Vagina (tissue), 2 donors: ENCODE measurements at places on chromosomes 3 and 15. TPM values are rescaled to one million over a fixed set of nuclear protein-coding genes. Genes with fewer than 3 reads are reported as not detected.

- no peak for DNase-seq
Measured at GRCh38 chr3:113268311-113268710, 57.0 kb downstream of the BOC start.

GRCh38 chr3:189529468-189529867, 101.7 kb upstream of the TP63 start:
- DNase-seq, result no peak

DNA sequence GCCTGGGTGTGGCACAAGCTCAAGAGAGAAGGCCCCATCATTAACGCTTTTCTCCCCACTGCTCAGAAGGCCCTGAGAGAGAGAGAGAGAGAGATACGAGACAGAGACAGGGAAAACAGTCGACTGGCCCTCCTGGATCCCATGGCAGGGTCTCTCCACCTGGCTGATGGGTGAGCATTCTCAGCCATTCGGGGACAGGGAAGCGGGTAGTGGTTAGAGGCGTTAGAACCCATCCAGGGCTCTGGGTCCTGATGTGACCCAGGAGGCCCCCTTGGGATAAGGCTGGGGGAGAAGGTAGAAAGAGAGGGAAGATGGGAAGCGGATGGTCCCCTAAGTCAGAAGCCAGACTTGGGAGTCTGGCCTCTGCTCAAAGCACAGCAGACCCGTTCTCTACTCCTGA, 7.9 kb downstream of the TGM5 start:
- peak; percentile 79 for DNase-seq

DNA sequence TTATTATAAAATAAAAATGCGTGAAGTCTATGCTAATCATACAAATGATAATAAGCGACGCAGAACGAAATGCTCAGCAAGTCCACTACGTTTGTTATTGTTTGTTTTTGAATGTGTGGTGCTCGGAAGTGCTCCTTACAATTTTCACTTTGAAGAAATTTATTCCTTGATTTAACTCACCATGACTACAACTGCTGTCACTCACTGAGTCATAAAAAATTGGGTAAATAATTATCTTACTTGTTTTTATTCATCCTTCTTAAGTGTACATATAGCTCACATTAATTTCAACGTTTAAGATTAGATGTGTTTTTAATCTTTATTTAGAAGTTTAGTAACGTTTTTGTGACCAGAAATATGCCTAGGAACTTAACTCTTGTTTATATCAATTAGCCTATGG, 66.7 kb upstream of the NANOGP8 start:
- no peak for DNase-seq

GRCh38 chr15:62462721-62463120, 297.6 kb upstream of the C2CD4B start:
- no peak for DNase-seq

DNA sequence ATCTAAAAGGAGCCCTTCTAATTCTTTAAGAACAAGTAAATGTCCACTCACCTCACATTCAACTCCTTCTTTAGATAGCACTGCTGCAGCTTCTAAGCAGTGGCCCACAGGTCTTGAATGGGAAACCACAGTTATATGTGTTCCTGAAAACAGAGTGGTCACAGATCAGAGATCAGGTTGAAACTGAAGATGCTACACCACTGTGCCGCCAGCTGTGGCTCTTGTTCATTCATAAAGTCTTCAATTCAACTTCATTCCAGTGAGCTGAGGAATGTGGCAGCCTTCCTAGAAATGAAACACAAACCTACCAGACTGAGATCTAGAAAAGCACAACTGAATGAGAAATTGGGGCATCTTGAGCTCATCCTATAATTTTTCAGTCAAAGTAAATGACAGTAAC, 4.0 kb downstream of the PDHB start:
- no peak for DNase-seq

DNA sequence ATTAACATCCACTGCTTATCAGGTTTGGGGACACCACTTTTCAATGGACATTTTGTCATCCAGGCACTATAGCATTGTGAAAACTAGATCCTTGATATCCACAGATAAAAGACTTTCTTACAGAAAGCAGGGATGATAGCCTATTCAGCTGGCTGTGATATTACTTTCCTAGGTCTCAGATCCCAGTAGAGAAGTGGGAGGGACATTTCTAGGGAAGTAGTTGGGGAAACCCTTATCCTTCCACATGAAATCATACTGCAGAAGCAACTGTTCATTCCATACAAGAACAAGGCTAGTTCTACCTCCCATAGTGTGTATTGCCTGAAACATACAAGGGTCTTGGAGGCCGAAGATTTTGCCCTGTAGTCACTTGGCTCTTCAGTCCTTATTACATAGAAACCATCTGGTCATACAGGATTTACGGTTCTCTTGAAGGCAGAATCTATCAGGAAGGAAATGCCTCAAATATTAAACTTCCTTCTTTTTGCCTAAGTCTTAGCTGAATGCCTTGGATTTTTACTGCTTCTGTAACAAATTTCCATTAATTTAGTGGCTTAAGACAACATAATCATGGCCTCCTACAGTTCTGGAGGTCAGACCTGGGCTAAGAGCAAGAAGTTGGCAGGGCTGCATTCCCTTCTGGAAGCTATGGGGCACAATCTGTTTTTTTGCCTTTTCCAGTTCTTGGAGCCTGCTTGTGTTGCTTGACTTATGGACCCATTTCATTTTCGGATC, 119.4 kb downstream of the ECT2 start:
- DNase-seq, result no peak

DNA sequence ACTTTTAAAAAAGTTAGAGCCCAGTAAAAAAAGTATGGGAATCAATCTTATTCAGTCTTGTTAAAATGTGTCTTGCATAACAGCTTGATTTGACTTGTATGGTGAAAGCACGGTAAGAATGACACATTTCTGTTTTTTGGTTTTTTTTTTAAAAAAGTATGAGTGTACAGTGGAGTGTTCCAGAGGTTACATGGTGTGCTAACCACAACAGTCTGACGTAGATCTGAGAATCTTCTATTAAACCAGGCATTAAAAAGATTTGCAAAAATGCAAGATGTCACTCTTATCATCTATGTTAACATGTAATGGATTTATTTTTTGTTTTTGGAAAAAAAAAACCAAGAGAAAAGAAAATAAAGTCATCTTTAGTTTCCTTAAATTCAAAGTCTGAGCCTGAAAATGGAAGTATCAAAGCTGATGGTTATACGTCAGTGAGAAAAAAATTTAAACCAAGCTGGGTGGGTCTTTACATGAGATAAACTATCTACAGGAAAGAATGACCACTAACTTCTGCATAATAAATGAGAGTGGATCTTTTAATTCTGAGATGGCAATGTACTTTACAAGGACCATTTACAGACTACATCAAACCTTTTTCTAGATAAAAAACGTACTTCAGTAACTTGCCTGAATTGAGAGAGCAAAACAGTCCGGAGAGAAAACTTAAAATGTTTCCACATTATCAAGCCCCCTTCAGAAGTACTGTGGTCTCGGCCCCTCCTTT, 1.6 kb downstream of the GABPB1 start:
- no peak for DNase-seq

GRCh38 chr3:8413337-8413926, 88.2 kb upstream of the LMCD1 start:
- DNase-seq, result no peak

- no peak for DNase-seq
Measured at GRCh38 chr15:53477981-53478766, 281.3 kb downstream of the WDR72 start.

GRCh38 chr3:162992741-162993140, 1496.1 kb downstream of the OTOL1 start:
- no peak for DNase-seq

GRCh38 chr15:38320181-38320580, 67.5 kb downstream of the SPRED1 start:
- DNase-seq, result no peak

DNA sequence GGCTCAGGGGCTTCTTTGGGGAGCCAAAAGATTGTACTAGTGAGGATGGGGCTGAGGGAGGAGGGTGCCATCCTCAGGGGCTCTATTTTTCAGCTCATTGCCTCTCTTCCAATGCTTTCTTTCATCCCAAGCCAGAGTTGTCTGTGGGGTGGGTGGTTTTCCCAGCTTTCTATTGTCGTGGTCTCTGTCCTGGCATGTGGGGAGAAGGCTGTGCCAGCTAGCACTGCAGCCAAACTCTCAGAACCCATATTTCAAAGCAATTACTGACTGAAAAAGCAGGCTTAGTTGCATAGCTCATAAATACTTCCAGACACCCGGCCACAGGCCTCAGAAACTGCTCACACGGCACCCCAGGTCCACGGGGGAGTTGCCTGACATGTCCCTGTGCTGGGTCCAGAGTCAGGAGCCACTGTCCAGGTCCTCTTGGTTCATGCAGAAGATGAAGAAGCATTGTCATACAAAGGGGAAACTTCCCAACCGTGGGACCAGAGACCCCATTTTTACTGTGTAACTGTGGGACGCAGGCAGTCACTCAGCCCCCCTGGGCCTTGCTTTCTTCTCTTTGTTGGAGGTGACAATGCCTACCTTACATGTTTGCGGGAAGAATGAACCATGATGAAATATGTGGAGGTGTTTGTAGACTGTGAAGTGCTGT, 27.6 kb downstream of the FGD5 start:
- DNase-seq, result no peak

- DNase-seq, result no peak
Measured at GRCh38 chr15:52657338-52657737, 21.9 kb downstream of the ATOSA start.

DNA sequence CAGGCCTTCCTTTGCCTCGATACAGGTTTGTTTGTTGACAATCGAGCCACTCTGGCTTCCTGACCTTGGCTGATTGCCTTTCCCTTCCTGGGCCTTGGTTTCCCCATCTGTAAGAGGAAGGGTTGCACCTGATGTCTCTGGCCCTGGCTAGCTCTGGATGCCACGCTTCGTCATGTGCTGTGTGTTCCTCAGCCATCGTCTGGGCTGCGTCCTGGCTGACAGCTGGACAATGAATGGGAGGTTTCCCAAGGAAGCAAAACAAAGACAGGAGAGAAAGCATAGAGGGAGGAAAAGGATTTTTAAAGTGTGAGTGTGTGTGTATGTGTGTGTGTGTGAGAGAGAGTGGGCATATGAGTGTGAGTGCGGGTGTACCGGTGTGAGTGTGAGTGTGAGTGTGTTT, 65.2 kb upstream of the HACD2 start:
- DNase-seq, result no peak

GRCh38 chr3:189394599-189395121, 222.9 kb downstream of the TPRG1 start:
- no peak for DNase-seq

GRCh38 chr3:143973259-143974021, 1.8 kb downstream of the DIPK2A start:
- no peak for DNase-seq

GRCh38 chr15:57667171-57667849, 39.2 kb upstream of the POLR2M start:
- DNase-seq, result no peak

DNA sequence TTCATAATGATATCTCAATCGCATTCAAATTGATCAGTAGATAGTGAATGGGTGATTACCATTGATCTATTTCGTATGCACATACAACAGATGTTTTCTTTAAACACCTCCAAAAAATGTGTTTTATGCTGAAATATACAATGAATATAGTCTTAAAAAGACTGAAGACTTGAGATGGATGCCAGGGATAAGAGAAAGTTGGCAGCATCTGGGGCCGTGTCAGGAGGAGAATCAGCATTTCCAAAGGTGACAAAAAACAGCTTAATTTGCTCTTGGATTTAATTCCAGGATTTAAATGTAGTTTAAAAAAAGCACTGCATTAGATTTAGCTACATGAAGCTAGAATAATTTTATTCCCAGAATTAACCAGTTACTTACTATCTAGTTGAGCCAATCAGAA, 199.7 kb upstream of the CNTN3 start:
- no peak for DNase-seq

GRCh38 chr15:38163658-38164057, 89.0 kb upstream of the SPRED1 start:
- DNase-seq, result no peak

GRCh38 chr3:74756674-74757073, 142.2 kb upstream of the CNTN3 start:
- no peak for DNase-seq

GRCh38 chr3:45915518-45916231, 27.6 kb upstream of the CXCR6 start:
- no peak for DNase-seq

- no peak for DNase-seq
Measured at GRCh38 chr15:39321977-39322376, 258.9 kb upstream of the THBS1 start.

- DNase-seq, result no peak
Measured at GRCh38 chr15:82122746-82123400, 77.1 kb upstream of the MEX3B start.

DNA sequence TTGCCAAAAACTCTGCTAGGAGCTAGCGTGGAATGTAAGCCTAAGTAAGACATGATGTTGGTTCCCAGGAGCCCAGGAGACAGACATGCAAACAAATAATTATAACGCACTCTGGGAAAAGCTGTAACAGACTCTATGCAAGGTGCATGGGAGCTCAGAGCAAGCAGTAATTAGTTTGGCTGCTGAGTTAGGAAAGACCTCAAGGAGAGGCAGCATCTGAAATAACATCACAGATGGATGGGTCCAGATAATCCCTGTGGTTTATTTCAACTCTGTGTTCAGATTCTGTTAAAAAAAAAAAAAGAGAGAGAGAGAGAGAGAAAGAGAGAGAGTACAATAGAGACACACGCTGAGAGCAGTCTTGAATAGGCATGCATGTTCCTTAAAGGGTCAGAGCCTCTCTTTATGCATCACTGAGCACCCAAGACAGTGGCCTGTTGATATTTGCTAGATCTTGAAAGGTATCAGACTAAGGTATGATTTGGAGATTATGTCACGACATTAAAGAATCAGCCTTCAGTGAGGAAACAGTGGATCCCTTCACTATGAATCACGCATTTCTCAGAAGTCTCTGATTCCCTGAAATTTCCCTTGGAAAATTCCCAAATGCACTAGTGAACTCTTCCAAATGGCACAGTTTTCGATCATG, 124.4 kb upstream of the LIPC start:
- no peak for DNase-seq

Gene FBXO40
- total RNA-seq, result not detected

Gene ZNF385D
- total RNA-seq, result 13.5 TPM

Gene ROBO2
- 11.0 TPM for total RNA-seq

Gene CHRM5
- not detected for total RNA-seq

Gene GOLGA6L4
- 5.9 TPM for total RNA-seq

Gene TIMP4
- 35.1 TPM for total RNA-seq

Gene C3orf52
- total RNA-seq, result 8.1 TPM

Gene MYLK
- total RNA-seq, result 352 TPM

Gene RTP4
- 0.98 TPM for total RNA-seq

Gene LARP6
- 50.6 TPM for total RNA-seq

Gene CHRD
- total RNA-seq, result 32.7 TPM

Gene CYP8B1
- total RNA-seq, result not detected

Gene C3orf70
- total RNA-seq, result 5.6 TPM

Gene ALCAM
- total RNA-seq, result 15.2 TPM

Gene UTS2B
- 1.7 TPM for total RNA-seq

Gene NR1I2
- not detected for total RNA-seq
